ENCODE measurements at places on chromosomes 5 and 9.

- DNase-seq = no peak
Measured at GRCh38 chr9:126631254-126631653, 17.5 kb downstream of the LMX1B start.

DNA sequence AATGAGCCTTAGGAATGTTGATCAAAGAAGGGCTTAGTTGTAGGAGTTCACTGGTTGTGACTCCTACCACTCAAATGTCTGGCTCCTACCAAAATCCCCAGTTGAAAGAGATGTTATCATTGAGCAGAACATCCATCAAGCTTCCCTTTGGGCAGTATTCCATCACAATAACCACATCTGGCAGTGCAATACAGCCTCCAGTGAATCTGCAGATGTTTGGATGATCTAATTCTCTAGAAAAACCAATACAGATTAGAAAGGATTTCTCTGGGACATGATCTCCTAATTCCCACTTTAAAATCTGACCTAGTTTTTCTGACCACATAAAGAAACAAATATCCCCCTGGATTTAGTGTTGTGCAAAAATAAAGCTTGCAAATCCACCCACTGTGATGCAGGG lies 81.6 kb downstream of the TMEM215 start:
- no peak for DNase-seq

DNA sequence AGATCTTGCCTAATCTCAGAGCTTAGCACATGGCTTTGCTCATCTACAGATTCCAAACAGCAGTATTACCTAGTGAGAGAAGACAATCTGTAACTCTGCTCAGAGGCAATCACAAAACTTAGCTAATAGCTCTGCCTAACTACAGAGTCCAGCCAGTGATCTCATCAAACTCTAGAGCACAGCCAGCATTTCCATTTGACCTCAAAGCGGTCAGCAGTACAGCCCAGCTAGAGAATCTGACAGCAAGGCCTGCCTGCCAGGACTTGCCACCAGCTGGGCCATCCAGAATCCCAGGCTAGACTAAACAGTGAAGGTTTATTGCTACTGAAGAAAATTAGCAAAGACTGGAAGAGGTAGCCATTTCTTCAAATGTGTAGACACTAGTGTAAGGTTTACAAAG lies 217.9 kb upstream of the VLDLR start:
- DNase-seq = no peak

DNA sequence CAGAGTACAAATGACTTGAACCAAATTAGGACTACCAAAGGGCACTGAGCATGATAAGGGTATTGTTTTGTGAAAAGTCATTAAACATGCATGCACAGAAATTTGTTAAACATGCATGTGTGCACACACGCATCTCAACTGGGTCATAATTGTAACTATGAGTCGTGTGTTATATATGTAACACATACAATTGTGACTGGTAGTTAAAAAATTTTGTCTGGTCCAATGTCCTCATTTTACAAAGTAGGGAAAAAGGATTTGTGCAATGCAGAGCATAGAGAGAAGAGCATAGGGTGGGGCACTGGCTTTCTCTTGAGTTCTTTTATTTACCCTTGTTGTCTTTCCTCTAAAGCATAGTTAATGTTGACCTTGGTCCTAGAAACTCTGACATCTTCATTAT lies 19.3 kb upstream of the IGFBPL1 start:
- DNase-seq = no peak

DNA sequence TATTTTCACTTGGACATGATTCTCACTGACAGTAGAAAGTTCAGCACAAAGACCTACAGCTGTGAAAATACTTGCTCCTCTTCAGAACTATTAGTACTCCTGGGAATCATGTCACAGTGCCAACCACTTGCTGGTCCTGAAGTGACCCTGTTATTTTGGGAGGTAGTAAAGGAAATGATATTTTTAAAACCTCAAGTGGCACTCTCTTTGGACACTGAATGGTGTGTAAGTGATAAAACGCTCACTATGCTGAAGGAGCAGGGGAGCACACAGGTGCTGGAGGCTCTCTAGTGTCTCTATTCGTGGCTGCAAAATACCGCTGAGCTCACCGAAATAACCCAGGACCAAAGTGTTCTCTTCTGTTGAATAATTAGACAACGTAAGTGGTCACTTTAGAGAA lies 76.9 kb upstream of the SPATA31D4 start:
- no peak for DNase-seq

GRCh38 chr9:3751125-3751758 lies 225.4 kb upstream of the RFX3 start:
- DNase-seq = no peak
